ENCODE measurements at places on chromosomes 1 and 21.

- no peak for DNase-seq
Measured at GRCh38 chr1:174110053-174110452, 49.3 kb upstream of the RABGAP1L start.

DNA sequence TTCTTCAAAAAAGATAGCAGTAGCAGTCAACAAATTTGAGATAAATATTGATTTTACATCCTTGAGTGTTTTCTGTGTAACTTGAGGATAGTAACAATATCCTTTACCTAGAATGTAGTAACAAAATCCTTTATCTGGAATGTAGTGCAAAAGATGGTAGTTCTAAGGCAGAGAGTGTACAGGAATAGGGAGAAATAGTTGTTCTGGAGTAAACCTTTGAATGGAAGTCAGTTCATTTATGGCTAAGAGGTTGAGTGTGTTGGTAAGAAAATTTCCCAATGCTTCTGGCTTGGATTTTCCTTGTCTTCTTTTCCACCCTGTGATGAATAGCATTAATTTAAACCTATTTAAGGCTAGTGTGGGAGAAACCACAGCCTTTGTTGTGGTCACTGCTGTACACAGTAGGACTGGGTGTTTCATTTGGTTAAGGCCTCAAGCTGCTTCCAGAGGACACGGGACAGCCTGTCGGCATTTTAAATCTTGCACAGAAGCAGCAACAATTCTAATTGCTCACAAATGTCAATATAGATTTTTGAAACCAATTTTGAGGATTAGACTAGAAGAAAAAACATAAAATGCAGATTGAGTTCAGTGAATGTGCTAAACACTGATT is 11.3 kb downstream of the NFIA start:
- no peak for DNase-seq

GRCh38 chr1:186213225-186213607 is 161.8 kb downstream of the TPR start:
- no peak for DNase-seq

DNA sequence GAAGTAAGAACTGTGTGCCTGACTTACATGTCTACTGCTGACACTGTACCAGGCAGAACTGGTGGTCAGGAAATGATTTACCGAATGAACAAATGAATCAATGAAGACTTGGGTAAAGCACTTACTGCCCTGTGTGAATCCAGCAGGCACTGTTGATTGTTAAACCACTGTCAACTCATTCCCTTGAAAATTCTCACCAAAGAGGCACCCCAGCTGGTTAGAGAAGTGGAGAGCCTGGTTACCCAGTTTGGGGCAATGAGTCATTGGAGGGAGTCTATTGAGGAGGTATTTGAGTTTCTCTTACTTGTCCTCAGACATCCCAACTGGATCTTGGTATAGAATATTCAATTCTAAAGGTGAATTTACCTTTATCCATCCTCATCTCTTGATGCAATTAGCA is 34.2 kb downstream of the JUN start:
- no peak for DNase-seq

DNA sequence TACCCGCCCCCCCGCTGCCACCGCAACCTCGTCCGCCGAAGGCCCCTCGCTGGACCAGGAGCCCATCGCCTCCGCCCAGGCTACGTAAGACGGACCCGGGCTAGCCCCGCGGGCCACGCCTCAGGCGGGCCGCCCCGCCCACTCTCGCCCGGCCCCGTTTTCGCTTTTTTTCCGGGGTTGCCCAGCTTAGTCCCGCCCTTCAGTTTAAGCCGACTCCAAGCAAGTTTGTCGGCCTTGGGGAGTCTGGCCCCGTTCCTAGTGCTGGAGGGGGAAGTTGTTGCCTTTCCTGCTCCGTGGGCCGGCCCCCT is 3.0 kb downstream of the RUSC1 start:
- peak; percentile 83 for DNase-seq

GRCh38 chr1:172719066-172719627 is 60.2 kb downstream of the FASLG start:
- no peak for DNase-seq

DNA sequence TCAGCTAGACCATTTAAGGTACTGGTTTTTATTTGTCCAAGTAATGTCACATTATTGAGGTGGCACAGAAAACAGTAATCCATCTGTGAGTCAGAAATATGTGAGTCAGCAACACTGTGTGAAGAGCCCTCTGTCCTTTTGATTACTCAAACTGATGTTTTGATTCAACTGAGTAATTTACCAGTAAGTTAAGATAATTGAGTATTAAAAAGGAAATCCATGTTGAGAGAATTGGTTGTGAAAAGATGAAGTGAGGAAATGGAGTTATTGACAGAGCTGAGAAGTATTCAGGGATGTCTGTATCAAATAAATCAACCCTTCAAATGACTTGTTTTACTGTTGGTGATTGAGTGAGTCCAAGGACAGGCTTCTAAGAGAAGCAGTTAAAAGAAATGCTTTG is 302.7 kb upstream of the SGIP1 start:
- no peak for DNase-seq

- no peak for DNase-seq
Measured at GRCh38 chr1:50271337-50271736, 151.9 kb downstream of the DMRTA2 start.

DNA sequence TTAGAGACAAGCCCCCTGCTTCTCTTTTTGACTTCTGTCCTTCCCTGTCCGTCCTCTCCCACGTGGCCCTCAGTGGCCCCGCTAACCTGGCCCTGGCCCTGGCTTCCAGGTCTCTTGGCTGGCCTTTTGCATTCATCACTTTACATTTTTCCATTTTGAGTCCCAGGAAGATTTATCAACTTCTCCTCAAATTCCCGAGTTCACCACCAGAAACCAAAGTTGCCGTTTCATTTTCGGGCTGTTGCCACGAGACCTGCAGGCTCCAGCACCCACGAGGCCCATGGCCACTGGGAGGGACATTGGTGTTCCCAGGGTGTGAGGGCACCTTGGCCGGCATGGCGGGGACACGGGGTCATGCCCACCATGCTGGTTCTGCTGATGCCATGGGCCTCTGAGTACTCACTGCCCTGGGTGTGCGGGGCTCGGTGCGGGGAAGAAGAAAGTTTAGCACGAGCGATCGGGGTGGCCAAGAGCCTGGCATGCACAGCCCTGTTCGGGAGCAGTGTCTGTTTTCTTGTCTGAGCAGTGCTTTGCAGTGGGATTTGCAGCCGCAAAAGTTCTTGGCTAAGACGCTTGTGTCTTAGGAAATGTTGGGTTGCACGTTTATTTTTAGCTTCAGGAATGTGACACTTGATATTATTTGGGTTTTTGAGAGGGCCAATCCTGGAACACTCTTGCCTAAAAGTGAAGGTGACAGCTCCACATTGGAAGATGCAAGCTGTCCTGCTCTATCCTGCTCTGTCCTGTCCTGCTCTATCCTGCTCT is 40.4 kb upstream of the ADARB1 start:
- no peak for DNase-seq

- no peak for DNase-seq
Measured at GRCh38 chr1:112575154-112575804, 43.7 kb downstream of the ST7L start.

DNA sequence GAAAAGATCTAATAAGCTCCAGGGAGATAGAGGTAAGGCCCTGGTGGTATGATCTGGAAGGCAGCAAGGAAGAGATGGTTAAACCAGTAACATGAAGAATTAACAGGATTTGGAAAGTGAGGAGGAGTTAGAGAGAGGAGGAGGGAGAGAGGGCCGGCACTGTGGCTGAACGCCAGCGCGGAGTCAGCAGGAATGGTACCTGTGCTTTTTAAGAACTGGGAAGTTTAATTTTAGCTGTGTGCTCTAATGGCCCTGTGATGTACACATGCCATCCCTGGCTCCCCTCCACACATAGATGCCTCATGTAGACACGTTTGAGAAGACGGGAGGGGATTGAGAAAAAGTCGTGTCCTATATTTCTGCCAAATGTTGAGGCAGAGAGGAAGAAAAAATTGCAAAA is 13.8 kb upstream of the AVPR1B start:
- DNase-seq = no peak

DNA sequence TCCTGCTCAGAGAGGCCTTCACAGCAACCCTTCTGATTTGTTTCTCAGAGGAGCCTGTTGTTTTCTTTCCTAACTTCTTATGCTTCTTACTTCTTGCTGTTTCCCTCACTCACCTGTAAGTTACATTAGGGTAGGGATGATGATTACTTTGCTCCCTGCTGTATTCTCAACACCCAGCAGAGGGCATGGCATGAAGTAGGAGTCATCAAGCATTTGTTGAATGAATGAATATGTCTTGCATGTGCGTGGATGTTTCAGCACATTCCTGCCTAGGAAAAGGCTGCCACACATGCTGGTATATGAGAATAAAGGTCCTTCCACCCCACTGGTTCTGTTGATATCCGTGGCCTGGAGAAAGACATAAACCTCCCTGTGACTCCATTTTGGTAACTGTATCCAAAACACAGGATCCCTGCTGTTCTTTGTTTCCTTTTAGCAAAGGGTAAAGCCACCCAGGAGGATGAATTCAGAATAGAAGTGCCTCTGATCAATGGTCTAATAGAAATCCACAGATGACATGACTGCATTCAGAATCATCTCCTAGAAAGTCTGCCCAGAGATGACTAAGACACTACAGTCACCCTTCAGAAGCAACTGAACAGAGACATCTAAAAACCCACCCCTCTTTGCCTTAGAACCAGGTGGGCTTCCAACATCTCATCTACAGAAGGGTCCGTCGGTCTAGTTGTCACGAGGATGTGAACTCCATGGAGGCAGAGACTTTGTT is 168.8 kb downstream of the ZSCAN20 start:
- DNase-seq = no peak

- DNase-seq = no peak
Measured at GRCh38 chr1:15610167-15610566, 7.1 kb upstream of the DDI2 start.

All from CD4-positive, alpha-beta T cell treated with Interleukin-1 beta for 1 hour (primary cell).